ENCODE measurements at places on chromosomes 7 and 10.

- no peak for DNase-seq
Measured at GRCh38 chr7:151696721-151697514, 177.2 kb upstream of the RHEB start.

GRCh38 chr10:123786896-123787295, 104.7 kb downstream of the CPXM2 start:
- no peak for DNase-seq

DNA sequence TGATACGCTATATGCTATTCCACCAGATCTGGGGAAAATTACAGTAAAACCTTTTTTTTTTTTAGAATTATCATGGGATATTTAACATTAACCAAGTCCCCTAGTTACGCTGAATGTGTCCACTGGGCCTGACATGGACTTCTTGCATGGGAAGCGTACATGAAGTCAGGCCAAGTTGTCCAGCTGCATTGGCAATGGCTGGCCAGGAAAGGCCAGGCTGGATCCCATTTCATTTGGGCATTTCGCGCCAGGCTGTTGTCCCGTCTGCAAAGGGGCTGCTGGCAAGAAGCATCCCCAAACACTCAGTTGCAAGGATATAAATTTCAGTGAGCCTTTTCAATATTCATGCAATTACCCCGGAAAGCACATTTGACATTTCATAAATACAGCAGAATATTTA, 933.3 kb downstream of the GRID1 start:
- no peak for DNase-seq

GRCh38 chr10:27542812-27543211, 38.7 kb downstream of the RAB18 start:
- DNase-seq = no peak

DNA sequence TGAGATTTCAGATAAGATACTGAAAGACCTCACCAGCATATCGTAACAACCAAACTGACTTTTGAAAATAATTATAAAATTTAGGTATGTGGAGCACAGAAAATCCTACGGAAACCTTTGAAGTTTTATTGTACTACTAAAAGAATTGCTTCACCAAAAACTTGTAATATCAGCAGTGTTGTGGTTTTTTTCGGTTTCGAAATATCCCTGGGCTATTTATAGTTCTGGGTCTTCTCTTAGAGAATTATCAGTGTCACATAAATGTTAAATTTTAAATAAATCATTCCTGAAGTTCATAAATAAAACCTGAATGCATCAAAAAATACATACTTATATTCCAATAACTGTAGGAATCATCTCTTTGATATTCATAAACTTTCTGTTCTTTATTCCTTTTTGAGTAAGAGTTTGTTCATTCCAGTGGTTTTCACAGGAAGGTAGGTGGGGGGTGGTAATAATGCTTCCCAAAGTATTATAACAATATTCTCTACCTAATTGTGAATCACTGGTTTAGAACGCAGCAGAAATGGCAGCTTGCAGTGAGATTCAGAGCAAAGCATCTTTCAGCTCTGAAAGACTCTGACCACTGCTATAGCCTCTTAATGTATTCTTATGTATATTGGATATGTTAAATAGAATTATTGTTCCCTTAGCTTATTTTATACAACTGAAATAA, 60.2 kb downstream of the ZNF277 start:
- peak; percentile 51 for DNase-seq

DNA sequence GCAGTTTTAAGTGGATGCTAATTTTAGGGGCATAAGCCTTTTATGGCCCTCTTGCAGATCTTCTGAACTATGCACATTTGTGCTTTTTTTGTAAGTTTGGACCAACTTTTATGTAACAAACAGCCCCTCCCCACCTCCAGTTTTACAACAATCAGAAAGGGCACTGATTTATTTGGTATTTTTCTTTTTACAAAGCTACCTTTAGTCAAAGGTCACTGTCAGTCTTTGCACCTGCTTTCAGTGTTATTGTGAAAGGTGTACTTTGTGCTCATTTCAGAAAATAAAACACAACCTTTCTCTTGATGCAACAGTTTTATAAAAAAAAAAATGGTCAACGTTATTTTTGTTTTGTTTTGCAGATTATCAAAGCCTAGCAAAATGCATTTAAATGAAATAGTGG, 39.2 kb downstream of the MPLKIP start:
- no peak for DNase-seq

- peak; percentile 33 for DNase-seq
Measured at GRCh38 chr10:8116926-8117493, 62.5 kb downstream of the GATA3 start.

DNA sequence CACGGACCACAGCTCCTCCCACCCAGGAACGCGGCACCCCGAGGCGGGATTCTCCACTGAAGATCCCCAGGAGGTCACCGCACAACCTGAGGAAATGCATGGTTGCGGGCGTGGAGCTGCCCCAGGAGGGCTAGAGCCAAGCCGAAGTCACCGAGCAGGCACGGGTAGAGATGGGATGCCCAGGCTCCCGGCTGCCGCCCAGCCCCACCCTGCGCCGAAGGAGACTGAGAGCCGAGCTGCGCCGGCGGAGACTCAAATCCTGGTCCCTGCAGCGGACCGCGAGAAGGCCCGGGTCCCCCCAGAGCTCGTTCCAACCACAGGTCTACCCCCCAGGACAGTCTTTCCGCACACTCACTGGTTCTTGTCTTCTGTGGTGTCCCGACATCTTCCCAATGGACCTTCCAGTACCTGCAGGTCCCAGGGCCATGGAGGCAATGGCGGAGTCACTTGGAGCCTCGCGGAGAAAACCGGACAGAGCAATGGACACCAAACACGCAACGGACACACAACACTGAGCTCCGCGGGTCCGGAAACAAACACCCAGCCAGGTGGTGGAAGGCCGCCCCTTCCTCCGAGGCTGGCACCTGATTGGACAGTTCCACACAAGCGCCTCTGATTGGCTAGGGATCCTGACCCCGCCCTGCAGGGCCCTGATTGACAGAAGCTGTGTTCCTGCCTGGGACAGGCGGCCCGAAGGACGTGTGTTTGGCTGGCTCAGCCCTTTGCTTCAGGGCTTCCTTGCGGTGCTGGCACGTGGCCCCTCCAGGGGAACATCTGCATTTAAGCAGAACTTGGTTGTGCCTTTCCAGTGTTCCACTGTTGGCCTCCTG, 331.9 kb upstream of the NUPR2 start:
- peak; percentile 36 for DNase-seq

- peak; percentile 96 for DNase-seq
Measured at GRCh38 chr10:70679498-70679897, 7.2 kb downstream of the ADAMTS14 start.

- DNase-seq = no peak
Measured at GRCh38 chr10:4252701-4253100, 467.7 kb upstream of the KLF6 start.

DNA sequence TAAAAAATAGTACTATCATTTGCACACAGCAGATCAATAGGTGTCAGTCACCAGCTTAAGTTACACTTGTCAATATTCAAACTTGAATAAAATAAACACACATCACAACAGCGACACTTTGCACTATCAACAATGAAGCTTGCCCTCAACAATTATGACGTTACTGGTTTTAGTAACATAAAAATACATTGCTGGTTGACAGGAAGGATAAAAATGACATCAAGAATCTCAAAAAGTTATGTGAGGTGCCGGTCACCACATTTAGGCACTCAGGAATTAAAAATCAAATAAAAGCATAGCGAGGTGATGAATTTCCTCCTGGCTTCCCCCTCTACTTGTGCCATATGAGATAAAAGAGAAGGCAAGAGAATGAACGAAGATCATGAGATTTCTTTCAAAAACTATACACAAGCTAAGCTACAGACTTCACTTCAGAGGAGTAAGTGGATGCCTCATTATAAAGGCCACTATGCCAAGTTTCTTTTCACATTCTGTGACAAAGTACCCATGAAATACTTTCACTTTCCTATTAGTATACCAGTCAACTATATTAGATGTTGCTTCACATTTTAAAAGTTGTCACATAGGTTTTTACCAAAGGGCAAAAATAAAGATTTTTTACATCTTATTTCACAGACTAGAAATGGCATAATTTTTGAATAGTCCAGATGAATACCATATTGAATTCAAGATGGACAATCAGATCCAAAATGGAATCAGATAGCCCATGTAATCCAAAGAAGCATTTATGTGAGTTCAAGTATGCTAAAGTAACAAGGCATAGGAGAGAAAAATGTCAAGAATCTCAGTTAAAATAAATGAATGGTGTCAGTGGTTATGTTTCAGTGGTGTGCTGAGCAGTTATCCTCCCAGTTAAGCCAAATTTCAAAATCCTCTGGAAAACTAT, 3.6 kb downstream of the CCDC71L start:
- DNase-seq = peak; percentile 33

GRCh38 chr10:132252412-132252811, 55.3 kb downstream of the STK32C start:
- DNase-seq = no peak

DNA sequence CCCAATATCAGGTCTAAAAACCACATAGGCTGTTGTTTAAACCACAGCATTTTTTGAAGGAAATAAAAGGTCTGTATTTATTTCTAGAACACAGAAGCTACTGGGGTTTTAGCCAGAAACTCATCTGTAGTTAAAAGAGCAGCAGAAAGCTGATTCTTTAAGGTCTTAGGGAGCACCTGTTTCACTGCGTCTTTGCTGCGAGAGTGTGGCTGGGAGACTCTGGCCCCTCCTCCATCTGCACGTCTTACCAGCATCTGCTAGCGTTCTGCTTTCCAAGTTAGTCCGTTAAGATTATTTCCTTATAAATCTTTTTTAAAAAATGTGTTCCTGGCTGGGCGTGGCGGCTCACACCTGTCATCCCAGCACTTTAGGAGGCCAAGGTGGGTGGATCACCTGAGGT, 95.9 kb downstream of the ADARB2 start:
- DNase-seq = no peak

DNA sequence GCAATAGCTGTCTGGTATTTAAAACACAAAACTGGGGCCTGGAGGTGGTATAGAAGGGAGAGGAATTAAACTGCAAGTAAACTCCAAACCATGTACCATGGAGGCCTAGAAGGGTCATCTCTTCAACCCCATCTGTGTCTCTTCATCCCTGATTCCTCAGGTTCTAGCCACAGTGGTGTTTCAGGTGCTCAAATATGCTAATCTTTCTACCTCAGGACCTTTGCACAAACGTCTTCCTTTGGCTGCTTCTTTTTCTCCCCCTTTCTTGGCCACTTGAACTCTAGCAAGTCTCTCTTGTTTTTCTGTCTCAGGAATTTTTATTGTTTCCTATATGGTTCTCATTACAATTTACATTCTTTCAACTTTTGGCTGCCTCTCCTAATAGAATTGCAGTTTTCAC, 25.6 kb upstream of the MTPN start:
- no peak for DNase-seq

DNA sequence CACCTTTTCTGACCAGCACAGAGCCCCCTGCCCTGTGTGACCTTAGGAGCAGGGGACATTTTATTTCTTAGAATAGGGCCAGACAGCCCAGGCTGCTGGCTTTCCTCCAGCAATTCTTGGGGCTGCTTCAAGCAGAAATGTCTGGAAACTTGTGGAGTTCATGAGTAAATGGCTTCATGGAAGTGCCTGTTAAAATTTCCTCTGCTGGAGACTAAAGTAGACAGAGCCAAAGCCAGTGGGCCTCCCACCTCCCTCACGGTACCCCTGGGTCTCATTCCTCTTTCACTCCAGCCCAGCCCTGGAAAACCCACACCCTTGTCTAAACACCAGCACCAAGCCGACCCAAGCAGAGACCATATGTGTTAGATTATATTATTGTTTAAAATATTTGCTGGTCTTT, 505.5 kb upstream of the ZMIZ1 start:
- DNase-seq = no peak

- DNase-seq = no peak
Measured at GRCh38 chr10:3975016-3975415, 190.0 kb upstream of the KLF6 start.

DNA sequence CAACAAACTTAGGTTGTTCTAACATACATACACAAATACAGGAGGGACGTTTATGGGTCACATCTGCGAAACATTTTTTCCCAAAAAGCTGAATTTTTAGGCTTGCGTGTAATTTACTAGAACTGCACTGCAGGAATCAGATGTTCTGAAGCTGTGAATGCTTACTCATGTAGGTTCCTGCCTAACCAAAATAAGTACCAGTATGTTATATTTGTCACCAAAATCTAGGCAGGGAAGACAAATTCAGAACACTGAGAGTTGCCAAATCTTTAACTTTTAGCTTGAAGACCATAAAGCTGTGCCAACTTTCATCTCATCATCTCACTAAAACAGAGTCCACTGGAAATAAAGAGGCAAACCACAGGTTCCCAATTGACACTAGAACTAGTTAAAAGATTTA, 5.7 kb downstream of the UBE2H start:
- no peak for DNase-seq

DNA sequence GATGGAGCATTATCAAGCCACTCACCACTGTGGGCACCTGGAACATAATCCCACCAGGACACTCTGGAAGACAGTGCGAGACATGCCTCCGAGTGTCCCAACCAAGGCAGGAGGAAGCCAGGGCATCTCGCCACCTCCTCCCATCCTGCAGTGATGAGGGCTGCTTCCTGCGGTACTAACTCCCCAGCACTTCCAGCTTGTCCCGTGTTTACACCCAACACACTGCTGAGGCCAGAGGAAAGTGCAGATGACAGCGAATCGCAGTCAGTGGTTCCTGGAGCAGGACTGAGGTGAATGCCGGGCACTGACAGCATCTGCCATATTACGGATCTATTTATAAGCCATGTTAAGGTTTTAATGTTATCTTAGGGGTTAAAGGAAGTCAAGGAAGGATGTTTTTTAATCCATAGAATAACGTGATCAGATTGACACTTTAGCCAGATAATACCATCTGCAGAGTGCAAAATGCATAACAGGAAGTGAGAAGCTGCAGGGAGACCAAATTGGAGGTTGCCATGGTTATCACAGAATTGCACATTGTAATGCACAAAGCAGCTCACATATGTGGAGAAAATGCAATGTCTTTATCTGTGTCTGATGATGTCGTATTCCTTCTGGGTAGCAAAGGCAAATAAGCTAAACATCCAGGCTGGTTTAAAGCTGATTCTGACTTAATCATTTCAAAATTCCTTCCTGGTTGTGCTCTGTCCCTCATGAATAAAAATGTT, 314.1 kb upstream of the C7orf33 start:
- DNase-seq = no peak

- no peak for DNase-seq
Measured at GRCh38 chr7:80184693-80185092, 50.1 kb downstream of the GNAI1 start.

DNA sequence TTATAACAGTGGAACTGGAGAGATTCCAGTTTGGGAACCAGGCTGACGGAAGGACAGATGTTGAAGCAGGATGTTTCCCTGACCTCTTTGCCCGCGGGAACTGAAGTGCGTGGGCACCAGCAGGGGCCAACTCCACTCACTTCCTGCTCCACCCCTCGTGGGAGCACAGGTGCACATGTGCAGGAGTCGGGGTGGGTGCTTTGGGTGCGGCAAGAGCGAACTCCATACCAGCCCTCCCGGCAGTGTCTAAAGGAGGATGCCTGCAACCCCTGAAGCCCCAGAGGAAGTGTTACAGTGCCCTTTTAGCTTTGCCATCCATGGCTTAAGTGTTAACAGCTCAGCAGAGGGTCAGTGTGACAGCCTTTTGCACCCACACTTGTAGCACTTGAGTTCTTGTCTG, 27.4 kb upstream of the UBE3C start:
- peak; percentile 17 for DNase-seq

- no peak for DNase-seq
Measured at GRCh38 chr10:80718024-80718423, 180.3 kb downstream of the SH2D4B start.

GRCh38 chr10:24518981-24519597, 204.6 kb downstream of the ARHGAP21 start:
- DNase-seq = peak; percentile 65

Measured in RPMI7951 (cell line).